Activated CD8-positive, alpha-beta memory T cell treated with anti-CD3 and anti-CD28 coated beads for 24 hours (primary cell): ENCODE measurements at places on chromosomes 11 and 22.

- DNase-seq, result no peak
Measured at GRCh38 chr11:117706322-117706814, 90.6 kb downstream of the DSCAML1 start.

- no peak for DNase-seq
Measured at GRCh38 chr11:126863294-126863997, 137.1 kb downstream of the KIRREL3 start.

DNA sequence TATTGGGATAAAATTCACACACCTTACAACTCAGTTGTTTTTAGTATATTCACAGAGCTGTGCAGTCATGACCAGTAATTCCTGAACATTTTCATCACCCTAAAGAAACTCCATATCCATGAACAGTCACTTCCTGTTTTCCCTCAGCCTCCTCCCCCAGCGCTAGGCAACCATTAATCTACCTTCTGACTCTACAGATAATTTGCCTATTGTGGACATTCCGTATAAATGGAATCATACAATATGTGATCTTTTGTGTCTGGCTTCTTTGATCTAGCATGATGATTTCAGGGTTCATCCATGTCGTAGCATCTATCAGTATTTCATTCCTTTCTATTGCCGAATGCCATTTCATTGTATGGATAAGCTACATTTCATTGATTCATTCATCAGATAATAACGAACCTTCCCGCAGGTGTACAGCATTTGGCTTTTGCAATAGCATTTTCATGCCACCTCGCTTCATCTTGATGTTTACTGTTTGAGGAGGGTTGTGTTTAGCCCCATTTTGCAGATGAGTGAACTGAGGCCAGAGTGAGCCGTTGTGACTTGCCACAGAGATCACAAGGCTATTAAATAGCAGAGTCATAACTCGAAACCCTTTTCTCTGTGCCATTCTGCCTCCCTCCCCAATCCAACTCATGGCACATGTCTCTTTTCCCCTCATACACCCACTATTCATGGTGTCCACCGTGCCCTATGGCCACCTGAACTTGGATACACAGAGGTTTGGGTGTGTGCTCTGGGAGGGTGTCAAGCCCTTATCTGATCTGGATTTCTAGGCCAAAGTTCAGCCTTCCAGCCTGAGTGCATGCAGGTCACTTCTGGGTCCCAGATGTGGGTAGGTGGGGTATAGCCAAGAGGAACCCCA, 11.1 kb upstream of the MYH9 start:
- DNase-seq, result no peak

GRCh38 chr11:102495161-102496042, 35.1 kb downstream of the MMP7 start:
- no peak for DNase-seq

- DNase-seq, result peak; percentile 83
Measured at GRCh38 chr11:77187776-77188632, 60.0 kb downstream of the MYO7A start.

DNA sequence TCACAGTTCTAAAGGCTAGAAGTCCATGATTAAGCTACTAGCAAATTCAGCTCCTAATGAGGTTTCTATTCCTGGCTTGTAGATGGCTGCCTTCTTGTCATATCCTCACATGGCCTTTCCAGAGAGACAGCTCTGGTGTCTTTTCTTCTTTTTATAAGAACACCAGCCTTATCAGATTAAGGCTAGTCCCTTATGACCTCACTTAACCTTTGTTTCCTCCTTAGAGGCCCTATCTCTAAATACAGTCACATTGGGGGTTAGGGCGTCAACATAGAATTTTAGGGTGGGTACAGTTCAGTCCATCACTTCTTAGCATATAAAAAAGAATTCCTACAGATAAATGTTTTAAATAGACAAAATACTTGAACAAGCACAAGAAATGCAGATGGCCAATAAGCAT, 18.2 kb upstream of the CLPB start:
- no peak for DNase-seq

DNA sequence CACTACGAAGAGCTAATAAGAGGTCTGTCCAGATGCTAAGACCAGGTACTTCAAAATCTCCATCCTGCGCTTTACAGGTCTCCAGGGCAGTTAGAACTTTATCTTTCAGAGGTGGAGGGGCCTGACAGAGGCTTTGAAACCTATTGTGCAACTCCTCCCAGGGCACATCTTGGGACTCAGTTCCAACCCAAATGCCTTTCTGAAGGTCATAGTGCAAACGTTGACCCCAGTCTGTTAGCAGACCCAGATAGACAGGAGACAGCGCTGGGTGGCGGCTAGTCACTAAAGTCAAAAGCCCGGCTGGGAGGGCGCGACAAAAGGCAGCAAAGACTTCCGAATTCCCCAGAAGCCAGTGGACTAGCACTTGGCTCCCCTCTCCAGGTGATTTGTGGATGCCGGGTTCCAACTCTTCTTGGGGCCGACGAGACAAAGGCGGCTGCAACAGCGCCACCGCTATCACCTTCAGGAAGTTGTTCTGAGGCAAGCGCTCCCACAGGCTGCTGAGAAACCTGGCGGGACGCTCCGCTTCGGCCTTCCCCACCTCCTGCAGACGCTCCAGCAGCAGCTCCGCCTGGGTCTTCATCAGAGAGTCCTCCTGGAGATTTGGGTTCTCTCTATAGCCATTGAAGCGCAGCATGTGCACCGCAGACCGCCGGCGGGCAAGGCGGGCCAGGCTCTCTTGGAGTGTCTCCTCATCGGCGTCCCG, 728 bp downstream of the FANCF start:
- no peak for DNase-seq

DNA sequence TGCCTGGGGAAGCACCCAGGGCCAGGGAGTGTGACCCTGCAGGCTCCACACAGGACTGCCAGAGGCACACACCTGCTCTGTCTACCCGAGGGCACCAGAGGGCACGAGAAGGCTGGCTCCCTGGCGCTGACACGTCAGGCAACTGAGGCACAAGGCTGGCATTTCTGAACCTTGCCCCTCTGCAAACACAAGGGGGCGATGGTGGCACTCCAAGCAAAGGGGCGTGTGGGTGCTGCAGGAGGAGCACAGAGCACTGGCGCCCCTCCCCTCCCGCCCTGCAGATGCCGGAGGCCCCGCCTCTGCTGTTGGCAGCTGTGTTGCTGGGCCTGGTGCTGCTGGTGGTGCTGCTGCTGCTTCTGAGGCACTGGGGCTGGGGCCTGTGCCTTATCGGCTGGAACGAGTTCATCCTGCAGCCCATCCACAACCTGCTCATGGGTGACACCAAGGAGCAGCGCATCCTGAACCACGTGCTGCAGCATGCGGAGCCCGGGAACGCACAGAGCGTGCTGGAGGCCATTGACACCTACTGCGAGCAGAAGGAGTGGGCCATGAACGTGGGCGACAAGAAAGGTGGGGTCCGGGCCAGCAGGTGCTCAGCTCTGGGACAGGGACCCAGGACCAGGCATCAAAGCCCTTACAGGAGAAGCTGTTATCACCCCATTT, 20.8 kb upstream of the TXNRD2 start:
- DNase-seq, result peak; percentile 82

GRCh38 chr11:107769189-107769588, 57.3 kb upstream of the SLN start:
- DNase-seq, result no peak

- no peak for DNase-seq
Measured at GRCh38 chr11:62911137-62912130, 9.7 kb downstream of the CHRM1 start.

DNA sequence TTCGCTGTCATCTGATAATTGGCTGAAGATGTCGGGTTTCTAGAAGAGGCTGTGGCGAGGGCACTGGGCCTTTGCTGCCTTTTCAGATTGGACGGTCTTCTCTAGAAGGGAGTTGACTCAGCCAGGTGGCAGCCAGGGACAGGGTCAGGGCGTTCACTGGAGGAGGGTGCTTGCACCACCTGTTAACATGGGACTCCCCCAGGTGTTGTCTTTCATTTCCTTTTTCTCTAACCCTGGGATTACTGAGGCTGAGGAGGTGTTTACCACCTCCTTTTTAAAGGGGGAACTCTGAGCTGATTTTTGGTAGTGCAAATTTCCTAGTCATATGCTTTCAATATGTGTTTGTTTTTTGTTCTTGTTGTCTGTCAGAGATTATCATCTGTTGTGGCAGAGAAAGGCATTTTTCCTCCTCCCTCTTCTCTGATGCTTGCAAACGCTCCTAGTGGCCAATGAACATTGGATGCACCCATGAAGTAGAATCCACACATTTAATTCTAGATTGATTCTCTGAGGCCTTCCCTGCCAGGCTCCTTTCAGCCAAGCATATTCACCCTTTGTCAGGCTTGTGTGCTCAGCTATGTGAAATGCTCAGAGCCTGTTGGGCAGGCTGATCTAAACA, 54.1 kb downstream of the LDLRAD3 start:
- DNase-seq, result no peak

- DNase-seq, result no peak
Measured at GRCh38 chr22:41302811-41303210, 1.5 kb downstream of the ZC3H7B start.

- no peak for DNase-seq
Measured at GRCh38 chr11:106794058-106794457, 224.2 kb downstream of the GUCY1A2 start.

DNA sequence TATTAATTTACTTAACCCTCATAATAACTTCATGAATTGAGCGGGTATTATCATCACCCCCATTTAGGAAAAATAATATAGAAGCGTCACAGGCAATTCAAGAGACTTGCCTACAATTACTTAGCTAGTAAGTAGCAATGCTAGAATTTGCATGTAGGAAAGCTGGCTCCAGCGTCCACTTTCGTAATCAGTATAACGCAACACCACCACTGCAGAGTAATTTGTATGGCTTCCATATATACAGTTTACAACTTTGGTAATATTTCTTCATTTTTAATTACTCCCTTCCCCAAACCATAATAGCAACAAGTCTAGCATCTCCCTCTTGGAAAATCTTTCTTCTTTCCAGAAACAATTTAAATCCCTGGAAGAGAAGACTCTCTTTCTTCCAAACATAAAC, 89.9 kb upstream of the OR5AK2 start:
- no peak for DNase-seq
